Esophagus muscularis mucosa (tissue), 4 donors: ENCODE measurements at places on chromosomes 2 and 18. TPM values are rescaled to one million over a fixed set of nuclear protein-coding genes. Genes with fewer than 3 reads are reported as not detected.

GRCh38 chr2:158142568-158143332 lies 41.1 kb downstream of the UPP2 start:
- H3K27me3 ChIP-seq = no peaks in the 10 kb centered on the region

- H3K4me1 ChIP-seq = no peaks in the 10 kb centered on the region
- H3K36me3 ChIP-seq = no peaks in the 10 kb centered on the region
- H3K4me3 ChIP-seq = no peak overlapping the region
These were observed 102.2 kb upstream of the TGFA start for GRCh38 chr2:70655786-70656185.

The CROCC2 gene
- total RNA-seq = not detected

The GALR1 gene
- 0.26 TPM for total RNA-seq

DNA sequence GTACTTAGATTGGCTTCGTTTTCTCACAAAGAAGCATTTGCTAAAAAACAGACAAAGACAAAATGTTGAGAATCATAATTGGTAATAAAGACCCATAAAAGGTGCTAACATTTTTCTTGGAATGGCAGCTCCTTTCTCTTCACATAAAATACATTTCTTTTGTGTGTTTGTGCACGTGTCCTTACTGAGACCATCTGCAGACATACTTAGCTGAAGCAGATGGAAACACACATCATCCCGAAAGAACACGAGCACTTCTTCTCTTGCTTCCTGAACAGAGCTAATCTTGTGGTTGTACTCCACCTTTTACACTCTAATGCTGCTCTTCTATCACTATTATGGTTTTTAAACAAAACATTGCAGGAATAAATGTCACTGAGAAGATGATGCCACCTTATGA lies 142.5 kb downstream of the SPHKAP start:
- no peak overlapping the region for H3K27ac ChIP-seq
- H3K4me3 ChIP-seq = no peak overlapping the region
- DNase-seq = no peak
- no peaks in the 10 kb centered on the region for H3K4me1 ChIP-seq
- H3K27me3 ChIP-seq = no peaks in the 10 kb centered on the region
- H3K36me3 ChIP-seq = no peaks in the 10 kb centered on the region

- peak overlapping the region; percentile 11 for H3K27ac ChIP-seq
- DNase-seq = no peak
- no peaks in the 10 kb centered on the region for H3K36me3 ChIP-seq
- no peak overlapping the region for H3K4me3 ChIP-seq
- H3K27me3 ChIP-seq = no peaks in the 10 kb centered on the region
- no peaks in the 10 kb centered on the region for H3K4me1 ChIP-seq
These were observed 230.4 kb upstream of the AGAP1 start for GRCh38 chr2:235263205-235264120.

DNA sequence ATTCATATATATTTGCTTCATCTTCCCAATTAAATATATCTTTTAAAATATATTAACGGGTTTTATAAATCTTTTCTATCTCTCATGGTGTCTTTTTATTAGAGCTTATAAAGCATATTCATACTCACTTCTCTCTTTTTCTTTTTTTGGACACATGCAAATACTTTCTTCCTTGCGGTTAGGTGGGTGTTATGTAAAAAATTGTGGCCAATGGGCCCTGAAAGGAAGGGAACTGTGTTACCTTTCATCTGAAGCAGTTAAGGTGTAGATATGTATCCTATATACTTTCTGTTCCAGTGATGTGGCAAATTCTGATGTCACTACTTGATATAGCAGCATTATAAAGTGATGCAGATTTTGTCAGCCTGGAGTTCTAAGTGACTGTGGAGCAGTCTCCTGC lies 714.5 kb downstream of the PLCL1 start:
- no peaks in the 10 kb centered on the region for H3K27me3 ChIP-seq
- H3K36me3 ChIP-seq = no peaks in the 10 kb centered on the region
- DNase-seq = no peak
- no peak overlapping the region for H3K4me3 ChIP-seq

DNA sequence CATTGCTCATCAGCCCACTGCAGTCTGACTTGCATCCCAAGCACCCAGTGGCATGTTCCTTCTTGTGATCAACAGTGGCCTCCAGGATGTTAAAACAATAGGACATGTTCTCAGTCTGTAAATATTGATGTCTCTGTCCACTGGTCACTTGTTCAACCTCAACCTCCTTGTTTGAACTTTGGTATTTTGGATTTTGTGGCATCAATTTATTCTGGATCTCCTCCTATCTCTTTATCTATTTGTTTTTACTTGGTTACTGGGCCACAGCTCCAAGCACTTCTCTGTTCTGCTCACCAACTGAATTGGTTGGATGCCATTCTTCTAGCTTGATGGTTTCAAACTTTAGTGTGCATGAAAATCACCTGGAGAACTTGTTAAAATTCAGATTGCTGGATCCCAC lies 1414.8 kb upstream of the CELF4 start:
- H3K4me1 ChIP-seq = no peaks in the 10 kb centered on the region
- no peaks in the 10 kb centered on the region for H3K36me3 ChIP-seq
- no peak overlapping the region for H3K27ac ChIP-seq
- no peak for DNase-seq
- H3K4me3 ChIP-seq = no peak overlapping the region

DNA sequence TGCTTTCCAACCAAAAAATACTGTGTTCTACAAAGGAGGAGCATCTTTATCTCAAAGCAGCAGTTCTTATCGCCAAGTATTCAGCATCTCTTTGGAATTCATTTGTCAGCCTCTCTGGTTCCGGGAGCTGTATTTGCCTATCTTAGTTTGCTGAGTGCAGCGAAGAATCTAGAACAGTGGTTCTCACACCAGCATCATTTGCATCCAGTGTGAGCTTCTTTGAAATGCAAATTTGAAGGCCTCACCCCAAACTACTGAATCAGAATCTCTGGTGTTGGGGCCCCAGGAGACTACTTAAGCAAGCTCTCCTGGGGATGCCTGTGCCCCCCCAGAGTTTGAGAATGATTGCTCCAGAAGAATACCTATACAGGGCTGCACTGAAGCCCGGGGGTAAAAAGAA lies 1.5 kb upstream of the PTPN2 start:
- H3K27ac ChIP-seq = no peak overlapping the region
- DNase-seq = no peak
- H3K4me3 ChIP-seq = no peak overlapping the region

GRCh38 chr2:120321721-120322284 lies 24.1 kb upstream of the INHBB start:
- H3K27me3 ChIP-seq = no peaks in the 10 kb centered on the region
- H3K36me3 ChIP-seq = no peaks in the 10 kb centered on the region
- DNase-seq = no peak

DNA sequence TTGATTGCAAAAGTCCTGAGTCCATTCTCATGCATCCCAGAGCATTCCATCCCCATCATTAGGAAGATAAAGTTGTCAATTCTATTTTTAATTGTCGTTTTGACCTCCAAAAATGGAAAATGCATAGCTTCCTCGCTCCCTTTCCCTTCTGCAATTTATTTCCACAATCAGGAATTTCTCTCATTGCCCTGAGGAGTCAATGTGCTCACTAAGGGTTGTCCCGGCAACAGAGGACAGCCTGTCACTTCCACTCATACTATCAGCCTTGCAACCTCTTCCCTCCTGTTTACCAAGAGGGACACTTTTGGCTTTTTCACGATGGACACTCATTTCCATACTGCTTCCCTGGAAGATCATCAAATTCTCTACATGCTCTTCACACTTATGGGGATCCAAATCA lies 164.8 kb downstream of the MYO5B start:
- no peaks in the 10 kb centered on the region for H3K27me3 ChIP-seq
- no peak for DNase-seq
- H3K4me3 ChIP-seq = no peak overlapping the region
- H3K27ac ChIP-seq = no peak overlapping the region
- no peaks in the 10 kb centered on the region for H3K36me3 ChIP-seq

- H3K27ac ChIP-seq = no peak overlapping the region
- peak overlapping the region; percentile 62 for H3K4me3 ChIP-seq
- DNase-seq = no peak
- no peaks in the 10 kb centered on the region for H3K36me3 ChIP-seq
These were observed 20.2 kb upstream of the PAX3 start for GRCh38 chr2:222318712-222319585.
